Sigmoid colon (tissue), 7 donors: ENCODE measurements at places on chromosomes 12 and 14. TPM values are rescaled to one million over a fixed set of nuclear protein-coding genes. Genes with fewer than 3 reads are reported as not detected.

GRCh38 chr12:84599539-84599938 lies 313.1 kb downstream of the SLC6A15 start:
- no peaks in the 10 kb centered on the region for H3K4me1 ChIP-seq
- no peaks in the 10 kb centered on the region for H3K27me3 ChIP-seq
- H3K4me3 ChIP-seq = no peak overlapping the region
- H3K36me3 ChIP-seq = no peaks in the 10 kb centered on the region
- H3K27ac ChIP-seq = no peak overlapping the region

GRCh38 chr12:19799895-19800602 lies 360.8 kb downstream of the AEBP2 start:
- H3K4me3 ChIP-seq = no peak overlapping the region
- H3K36me3 ChIP-seq = no peaks in the 10 kb centered on the region
- no peaks in the 10 kb centered on the region for H3K27me3 ChIP-seq
- no peaks in the 10 kb centered on the region for H3K4me1 ChIP-seq
- no peak overlapping the region for H3K27ac ChIP-seq

DNA sequence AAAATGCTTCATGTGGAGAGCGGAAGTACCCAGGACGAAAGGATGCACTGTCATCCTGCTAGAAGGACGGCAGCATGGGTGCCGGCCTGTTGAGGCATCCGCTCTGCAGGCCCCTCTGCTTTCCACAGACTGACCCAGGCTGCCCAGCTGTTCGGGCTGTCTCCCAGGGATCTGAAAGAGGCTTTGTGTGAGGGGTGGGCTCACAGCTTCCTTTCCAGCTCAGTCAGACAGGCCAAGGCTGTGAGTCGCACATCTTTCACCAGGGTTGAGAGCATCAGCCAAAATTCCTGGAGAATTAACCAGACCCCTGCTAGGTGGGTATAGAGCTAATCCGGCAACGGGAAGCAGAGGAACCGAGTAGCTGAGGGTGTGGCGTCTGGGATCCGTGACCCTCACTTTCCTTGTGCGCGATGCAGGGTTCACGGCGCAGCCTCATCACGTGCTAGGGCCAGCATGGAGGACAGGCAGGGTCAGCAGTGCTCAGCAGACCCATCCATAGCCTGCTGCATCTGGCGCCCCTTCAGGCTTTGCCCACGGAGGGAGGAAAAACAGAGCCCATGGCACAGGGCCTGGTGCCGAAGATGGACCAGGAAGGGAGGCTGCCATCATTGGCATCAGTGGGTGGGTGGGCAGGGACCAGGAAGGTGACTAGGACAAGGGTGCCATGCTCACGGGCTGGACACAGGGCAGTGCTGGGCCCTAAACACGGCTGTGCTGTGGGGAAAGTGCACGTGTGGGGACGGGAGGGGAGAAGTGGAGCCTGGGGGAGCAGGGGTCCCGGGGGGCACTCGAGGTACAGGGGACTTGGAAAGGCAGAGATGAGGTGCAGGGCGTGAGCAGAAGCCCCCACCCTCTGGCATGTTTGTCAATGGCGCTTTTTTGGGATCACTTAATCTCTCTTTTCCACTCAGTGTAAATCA lies 9.2 kb upstream of the SIVA1 start:
- H3K36me3 ChIP-seq = no peaks in the 10 kb centered on the region
- H3K4me1 ChIP-seq = peaks cover 9% of the 10 kb centered on the region
- no peak overlapping the region for H3K4me3 ChIP-seq
- DNase-seq = no peak

DNA sequence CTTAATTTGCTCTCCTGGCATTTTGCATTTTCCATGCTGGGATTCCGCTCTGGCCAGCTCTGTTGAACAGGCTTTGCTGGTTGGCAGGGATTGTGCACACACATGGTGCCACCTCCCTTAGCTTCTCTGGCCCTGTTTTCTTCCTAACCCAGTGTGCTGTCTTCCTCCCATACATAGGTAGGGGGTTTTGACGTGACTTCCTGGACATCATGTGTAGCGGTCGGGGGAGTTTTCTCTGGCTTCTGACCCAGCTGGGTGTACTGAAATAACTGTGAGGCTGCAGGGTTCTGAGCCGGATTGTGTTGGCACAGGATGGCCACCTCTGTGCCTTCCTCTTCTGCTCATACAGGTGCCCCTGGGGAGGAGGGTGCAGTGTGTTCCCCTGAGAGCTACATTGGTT lies 25.7 kb downstream of the C14orf132 start:
- peaks cover 30% of the 10 kb centered on the region for H3K4me1 ChIP-seq
- no peaks in the 10 kb centered on the region for H3K27me3 ChIP-seq

GRCh38 chr12:40313928-40314327 lies 89.1 kb downstream of the LRRK2 start:
- DNase-seq = no peak
- H3K27ac ChIP-seq = no peak overlapping the region
- H3K27me3 ChIP-seq = no peaks in the 10 kb centered on the region
- H3K4me1 ChIP-seq = no peaks in the 10 kb centered on the region

DNA sequence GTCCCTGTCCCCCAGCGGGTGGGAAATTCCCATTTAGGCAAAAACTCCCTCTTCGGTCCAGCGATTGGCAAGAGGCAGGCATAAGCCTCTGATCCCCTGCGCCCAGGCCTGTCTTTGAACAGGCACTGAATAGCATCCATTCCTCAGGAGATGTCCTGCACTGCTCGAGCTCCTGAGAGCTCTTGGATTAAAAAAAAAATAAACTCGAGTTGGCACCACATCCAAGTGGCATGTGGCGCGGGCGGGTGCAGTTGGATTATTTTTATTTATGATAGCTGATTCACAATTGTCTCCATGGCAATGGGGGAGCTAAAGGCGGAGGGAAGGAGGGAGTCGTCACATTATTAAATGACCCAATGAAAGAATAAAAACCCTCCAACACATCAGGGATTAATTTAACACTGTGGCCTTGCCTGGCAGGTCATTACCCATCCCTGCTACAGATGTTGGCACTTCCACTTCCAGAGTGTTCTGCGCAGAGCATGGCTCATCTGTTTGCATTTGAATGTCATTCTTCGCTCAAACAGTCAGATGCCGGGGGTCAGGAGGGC lies 207.2 kb downstream of the AACS start:
- H3K36me3 ChIP-seq = no peaks in the 10 kb centered on the region
- H3K4me1 ChIP-seq = no peaks in the 10 kb centered on the region
- no peak for DNase-seq
- no peak overlapping the region for H3K4me3 ChIP-seq
- no peak overlapping the region for H3K27ac ChIP-seq
- no peaks in the 10 kb centered on the region for H3K27me3 ChIP-seq

DNA sequence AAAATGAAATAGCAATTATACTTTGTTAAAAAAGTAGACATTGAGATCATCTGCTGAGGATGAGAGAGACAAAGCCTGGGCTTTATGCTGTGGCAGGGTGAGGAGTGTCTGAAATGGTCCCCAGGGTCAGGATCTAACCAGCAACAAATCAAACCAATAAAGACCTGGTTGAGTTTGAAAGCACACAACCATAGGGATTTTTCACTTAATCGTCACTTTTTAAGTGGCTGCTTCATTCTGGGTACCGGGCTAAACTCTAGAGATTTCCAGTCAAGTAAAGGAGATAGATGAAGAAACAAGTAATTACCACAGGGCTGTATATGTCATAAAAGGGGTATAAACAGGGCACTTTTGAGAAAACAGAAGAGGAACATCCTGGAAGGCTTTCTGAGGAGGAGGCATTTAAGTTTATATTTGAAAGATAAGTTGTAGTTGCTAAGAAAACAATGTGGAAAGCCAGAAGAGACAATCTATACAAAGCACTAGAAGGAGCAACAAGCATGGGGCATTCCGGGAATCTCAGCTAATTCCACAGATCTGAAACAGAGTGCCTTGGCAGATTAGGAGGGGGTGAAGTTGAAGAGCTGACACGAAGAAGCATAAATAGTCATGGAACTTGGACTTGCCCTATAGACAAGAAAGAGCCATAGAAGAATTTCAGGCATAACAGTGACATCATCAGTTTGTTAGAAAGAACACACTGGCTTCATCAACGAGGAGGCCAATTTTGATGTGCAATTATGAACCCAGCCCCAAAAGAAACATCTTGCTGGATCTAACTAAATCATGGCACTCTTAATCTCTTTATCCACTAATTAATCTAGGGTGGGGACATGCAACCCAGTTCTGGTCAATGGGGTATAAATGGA lies 46.9 kb upstream of the FRS2 start:
- DNase-seq = no peak
- H3K4me3 ChIP-seq = no peak overlapping the region
- no peaks in the 10 kb centered on the region for H3K27me3 ChIP-seq
- no peak overlapping the region for H3K27ac ChIP-seq
- H3K36me3 ChIP-seq = no peaks in the 10 kb centered on the region

DNA sequence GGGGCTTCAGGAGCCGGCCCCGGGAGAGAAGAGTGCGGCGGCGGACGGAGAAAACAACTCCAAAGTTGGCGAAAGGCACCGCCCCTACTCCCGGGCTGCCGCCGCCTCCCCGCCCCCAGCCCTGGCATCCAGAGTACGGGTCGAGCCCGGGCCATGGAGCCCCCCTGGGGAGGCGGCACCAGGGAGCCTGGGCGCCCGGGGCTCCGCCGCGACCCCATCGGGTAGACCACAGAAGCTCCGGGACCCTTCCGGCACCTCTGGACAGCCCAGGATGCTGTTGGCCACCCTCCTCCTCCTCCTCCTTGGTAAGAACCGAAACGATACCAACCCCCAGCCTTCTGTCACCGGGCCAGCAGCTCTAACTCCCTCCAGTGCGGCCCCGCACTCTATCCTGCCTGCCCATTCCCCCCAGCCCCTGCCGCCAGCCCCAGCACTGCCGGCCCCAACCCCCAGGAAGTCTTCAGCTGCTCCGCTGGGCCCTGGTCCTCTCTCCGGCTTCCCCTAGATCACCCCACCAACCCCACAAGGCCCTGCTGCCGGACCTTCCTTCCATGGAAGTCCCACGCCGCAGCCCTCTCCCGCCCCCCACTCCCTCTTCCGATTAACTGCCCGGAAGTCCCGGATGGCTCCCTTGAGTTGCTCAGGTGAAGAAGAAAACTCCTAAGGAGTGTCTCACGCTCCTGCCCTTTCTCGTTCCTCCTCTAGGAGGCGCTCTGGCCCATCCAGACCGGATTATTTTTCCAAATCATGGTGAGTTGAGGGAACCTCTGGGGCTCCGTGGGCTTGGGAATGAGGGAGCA lies 693 bp downstream of the LRP10 start:
- peaks cover 51% of the 10 kb centered on the region for H3K4me1 ChIP-seq
- DNase-seq = peak; percentile 93
- H3K27ac ChIP-seq = peak overlapping the region; percentile 99

Gene SPIC
- not detected for total RNA-seq

Gene PIWIL1
- not detected for total RNA-seq

Gene C3AR1
- 16.8 TPM for total RNA-seq

Gene NOS1
- total RNA-seq = 14.7 TPM

Gene MANSC1
- total RNA-seq = 11.6 TPM

Gene IRAK3
- 15.8 TPM for total RNA-seq

Gene FOXM1
- total RNA-seq = not detected
